Stomach (tissue), 19 donors: ENCODE measurements at places on chromosomes 5 and 9. TPM values are rescaled to one million over a fixed set of nuclear protein-coding genes. Genes with fewer than 3 reads are reported as not detected.
A peak's percentile ranks its signal among the peaks of the same experiment; 100 is the strongest.

The EDIL3 gene
- total RNA-seq = 75.0 TPM

The NME5 gene
- total RNA-seq = 1.5 TPM

The TXNDC8 gene
- total RNA-seq = not detected

The EIF4E1B gene
- total RNA-seq = not detected

The CSF1R gene
- total RNA-seq = 17.8 TPM

The AGXT2 gene
- total RNA-seq = not detected

DNA sequence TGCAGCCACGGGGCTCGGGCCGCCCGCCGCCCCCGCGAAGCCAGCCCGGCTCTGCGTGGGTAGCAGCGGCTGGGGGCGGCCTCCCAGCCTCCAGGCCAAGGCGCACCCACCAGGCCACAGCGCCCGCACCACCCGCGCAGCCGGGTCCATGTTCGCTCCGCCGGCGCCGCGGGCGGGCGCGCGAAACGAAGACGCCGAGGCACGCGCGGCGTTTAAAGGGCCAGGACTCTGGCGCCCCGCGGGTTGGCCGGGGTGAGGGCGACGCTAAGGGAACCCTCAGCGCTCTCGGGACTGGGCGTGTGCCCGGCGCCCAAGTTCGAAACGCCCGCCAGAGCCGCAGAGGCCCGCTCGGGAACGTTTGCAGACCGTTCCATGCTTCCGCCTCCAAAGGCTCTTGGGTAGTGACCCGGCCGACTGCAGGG lies at the start of gene PTGES2:
Gene PTGES2 (minus strand): TSS at position 162 of the 422 bp plus-strand sequence. CDS start 12 bp downstream, at position 150.
- peak; percentile 83 for DNase-seq

- DNase-seq = no peak
These were observed 165.3 kb downstream of the SEC61B start for GRCh38 chr9:99387431-99387830.

DNA sequence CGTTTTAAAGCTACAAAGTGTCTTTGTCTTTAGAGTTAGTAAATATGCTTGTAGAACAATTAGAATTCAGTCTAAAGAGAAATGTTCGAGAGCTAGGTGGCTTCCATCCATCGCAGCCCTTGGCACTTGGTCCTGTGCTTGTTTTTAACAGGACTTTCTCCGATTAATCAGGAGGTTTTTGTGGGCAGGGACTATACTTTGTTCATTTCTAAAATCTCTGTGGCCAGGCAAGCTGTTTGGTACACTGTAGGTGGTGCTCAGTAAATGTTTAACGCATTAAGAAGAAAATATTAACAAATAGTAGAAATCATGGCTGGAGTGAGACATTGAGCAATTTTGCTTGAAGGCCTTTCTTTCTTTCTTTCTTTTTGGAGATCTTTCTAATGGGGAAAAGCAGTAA lies 20.8 kb downstream of the AGXT2 start:
- DNase-seq = no peak

DNA sequence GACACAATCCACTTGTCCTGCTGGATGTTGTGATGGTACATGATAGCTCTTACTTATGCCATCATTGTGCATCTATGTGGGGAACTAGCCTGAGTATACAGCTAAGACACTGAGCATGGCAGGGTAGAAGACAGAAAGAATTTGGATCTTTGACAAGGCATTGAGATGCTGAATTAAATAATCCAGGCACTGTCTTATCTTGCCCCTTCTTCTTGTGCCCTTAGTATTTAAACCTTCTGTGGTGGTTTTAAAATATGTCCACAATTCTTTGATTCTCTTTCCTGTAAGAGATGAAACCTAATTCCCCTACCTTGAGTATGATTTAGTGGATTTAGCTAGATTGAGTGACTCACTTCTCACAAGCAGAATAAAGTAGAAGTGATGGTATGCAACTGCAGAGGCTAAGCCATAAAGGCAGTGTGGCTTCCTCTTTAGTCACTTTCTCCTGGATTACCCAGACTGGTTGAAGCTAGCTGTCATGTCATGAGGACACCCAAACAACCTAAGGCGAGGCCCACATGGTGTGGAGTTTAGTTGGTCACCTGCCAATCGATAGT lies 174.0 kb upstream of the NREP start:
- no peak for DNase-seq

DNA sequence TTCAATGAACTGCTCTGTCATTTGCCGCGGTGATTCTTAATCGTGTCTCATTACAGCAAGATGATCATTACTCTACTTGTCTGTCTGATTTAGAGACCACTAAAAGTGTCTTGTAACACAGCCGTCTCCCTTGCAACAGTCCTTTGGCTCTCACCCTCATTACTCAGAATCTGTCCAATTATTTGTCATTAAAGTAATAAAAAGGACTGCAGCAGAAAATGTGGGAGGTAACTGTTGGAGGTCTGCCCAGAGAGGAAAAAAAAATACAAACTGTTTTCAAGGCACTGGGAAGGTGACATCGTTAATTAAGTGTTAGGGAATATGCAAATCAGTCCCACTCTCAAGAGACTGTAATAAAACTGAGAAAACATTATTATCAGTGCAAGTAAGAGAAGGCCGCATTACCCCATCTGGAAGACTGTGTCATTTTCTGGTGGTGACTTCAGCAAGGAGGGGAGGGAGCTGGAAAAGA lies 281.0 kb downstream of the RASEF start:
- no peak for DNase-seq

- DNase-seq = no peak
These were observed 87.6 kb downstream of the VAV2 start for GRCh38 chr9:133904346-133905090.

GRCh38 chr9:100852088-100852487 lies 176.4 kb upstream of the PLPPR1 start:
- DNase-seq = no peak

DNA sequence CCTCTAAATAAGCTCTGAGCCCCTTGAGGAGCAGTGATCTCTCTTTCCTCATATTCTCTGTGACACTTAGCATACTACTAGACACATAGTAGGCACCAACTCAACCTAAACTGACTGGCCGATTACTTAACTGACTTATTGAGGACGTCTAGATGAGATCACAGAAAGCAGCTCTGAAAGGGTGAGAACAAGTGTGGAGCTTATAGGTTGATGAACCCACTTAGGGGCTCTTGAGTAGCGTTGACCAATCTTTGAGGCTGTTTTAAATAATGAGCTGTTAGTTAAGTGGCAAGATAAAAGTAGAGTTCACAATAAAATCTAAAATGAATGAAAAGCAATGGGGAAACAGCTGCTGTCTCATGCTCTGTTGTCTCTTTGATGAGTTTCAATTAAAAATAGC lies 124.7 kb upstream of the TNPO1 start:
- DNase-seq = no peak

- peak; percentile 42 for DNase-seq
These were observed 243.8 kb downstream of the CDK5RAP2 start for GRCh38 chr9:120336021-120336752.
